Stimulated activated CD4-positive, alpha-beta T cell treated with anti-CD3 and anti-CD28 coated beads, Interleukin-1b, Interleukin-23, amount 100 ng/mL, for 1 hour (primary cell): ENCODE measurements at places on chromosomes 5 and 9.

- DNase-seq = no peak
These were observed 122.9 kb downstream of the OXCT1 start for GRCh38 chr5:41747301-41747700.

DNA sequence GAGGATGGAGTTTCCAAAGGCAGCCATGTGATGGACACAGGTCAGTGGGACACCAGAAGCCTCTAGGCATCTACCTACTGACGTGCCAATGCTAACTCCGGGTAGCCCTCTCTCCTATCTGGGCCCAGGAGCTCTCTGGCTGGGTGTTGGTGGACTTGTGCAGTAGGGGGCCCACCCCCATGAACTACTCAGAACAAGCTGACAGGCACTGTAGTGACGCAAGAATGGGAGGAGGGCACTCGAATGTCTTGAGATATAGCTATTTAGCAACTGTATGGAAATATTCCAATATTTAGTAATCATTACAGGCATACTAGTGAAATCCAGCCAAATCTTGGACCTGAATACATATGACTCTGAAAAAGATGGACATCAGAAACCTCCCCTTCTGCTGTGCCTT lies 5.7 kb upstream of the DOCK2 start:
- no peak for DNase-seq

DNA sequence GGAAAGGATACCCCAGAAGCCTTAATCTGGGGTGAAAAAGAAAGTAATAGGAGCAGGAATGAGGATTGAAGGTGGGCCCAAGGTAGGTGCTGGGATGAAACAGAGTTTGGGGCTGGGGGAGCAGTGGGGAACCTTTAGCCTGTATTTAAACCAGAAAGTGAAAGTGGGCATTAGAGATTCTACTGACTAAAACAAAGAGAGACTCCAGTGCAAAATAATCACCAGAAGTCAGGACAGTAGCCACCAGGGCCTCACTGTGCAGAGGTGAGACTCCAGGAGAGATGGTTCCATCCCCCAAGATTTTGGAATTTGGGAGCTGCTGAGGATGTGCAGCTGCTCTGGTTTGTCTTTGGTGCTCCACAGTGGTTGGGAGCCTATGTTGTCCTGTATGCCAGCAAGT lies 13.1 kb downstream of the DNAJB5 start:
- no peak for DNase-seq

- DNase-seq = no peak
These were observed 28.9 kb upstream of the PDCD1LG2 start for GRCh38 chr9:5481322-5482040.

DNA sequence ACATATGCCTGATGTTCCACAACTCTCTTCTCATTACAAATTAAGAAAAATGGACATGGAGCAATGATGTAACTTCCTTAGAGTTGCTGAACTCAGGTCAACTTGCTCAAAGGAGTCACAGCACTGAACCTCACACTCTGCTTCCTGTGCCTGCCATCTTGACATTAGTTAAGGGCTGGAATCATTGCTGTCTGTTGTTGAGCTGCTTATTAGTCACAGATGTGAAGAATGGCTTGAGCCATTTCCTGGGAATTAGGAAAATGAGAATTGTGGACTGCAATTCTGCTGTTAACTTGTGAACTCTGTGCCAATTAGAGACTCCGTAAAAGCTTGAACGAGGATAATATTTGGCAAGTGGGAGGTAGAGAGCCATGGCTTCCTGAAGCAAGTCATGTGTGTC lies 212.0 kb downstream of the ADAMTS12 start:
- no peak for DNase-seq

DNA sequence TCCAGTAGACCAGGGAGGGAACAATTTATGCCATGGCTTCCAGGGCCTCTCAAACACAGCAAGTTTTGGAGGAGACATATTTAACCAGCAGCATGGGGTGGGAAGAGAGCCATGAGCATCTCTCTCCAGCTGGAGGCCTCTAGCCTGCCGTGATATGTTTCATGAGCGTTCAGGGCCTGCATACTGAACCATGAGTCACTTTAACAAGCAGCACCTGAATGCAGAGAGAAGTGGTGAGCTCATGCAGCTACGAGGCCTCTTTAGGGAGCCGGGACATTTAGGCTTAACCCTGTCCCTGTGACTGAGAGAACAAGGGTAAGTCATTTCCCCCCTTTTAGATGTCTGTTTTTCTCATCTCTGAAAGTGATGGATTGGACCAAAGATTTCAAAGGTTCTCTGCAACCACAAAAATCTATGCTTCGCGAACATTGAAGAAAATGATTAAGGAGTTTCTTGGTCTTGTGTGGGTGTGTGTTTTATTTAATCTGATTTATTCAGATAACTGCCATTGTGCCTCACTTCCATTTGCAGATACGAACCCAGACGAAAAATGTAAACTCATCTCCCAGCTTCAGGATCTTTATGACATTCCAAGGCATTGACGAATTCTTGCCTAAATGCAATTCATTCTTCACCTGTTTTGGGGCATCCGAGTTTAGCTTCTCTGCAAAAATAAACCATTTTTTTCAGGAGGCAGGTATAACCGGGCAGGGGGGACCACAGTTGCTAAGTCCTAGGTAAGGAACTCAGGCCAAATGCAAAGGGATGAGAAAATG lies 157.0 kb downstream of the GABBR2 start:
- no peak for DNase-seq

GRCh38 chr5:132199116-132199680 lies 28.5 kb downstream of the P4HA2 start:
- no peak for DNase-seq

DNA sequence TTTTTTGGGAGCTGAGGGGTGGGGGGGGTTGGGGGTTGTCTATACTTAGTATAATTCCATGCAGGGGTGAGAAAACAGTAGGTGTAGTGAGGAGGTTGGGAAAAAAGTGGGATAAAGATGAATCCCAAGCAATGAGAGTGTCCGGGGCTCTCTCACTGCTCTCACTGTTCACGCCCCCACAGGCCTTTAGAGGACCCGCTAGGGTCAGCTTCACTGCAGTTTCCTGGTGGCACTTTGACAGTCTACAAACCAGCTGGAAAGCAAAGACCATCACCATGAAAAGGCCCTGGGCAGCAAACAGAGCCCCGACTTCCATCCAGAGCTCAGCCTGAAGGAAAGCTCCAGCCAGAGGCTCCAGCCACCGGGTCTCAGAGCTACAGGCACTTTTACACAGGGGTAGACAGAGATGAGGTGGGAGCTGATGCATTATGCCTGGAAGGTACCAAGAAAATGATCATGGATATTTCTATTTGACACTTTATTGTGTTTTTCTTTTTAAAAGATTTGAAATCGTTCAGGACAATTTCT lies 355.1 kb downstream of the ADAMTS6 start:
- DNase-seq = no peak

DNA sequence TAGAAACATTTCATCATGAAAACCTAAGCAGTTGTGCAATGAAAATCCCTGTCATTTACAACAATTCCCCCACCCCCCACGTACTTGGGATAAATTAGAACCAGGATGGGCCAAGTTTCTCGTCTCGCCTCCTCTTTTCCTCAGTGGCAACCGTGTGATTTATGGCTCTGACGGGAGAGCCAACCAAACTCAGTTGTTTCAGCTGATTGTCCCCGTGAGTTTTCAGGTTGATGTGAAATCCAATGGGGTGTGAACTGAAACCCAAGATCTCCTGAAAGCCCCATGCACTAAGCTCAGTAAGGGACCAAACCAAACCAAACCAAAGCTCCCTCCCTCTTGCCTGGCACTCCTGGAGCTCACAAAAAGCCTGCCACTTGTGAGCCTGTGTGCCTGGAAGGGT lies 138.7 kb upstream of the SLC24A2 start:
- DNase-seq = no peak

GRCh38 chr5:38582293-38582974 lies 26.0 kb upstream of the LIFR start:
- DNase-seq = no peak

DNA sequence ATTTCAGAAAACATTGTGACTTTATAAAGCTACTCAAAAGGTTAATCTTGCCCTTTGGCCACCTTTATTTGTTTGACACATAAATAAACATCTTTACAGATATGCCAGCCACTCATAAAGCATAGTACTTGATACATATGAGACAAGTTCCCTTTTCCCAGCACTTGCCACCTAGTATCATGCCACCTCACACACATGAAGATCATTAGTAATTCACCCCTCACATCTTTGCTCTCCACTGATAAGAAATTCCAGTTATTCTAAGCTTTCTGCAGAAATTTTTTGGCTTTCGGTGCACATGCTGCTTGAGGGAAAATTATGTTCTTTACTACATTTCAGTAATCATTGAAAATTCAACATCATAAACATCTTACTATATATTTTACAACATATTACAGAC lies 59.1 kb downstream of the DEPDC1B start:
- DNase-seq = no peak

GRCh38 chr9:19122490-19123042 lies 4.7 kb downstream of the PLIN2 start:
- no peak for DNase-seq

- no peak for DNase-seq
These were observed 355.5 kb downstream of the TLR4 start for GRCh38 chr9:118059484-118060278.

DNA sequence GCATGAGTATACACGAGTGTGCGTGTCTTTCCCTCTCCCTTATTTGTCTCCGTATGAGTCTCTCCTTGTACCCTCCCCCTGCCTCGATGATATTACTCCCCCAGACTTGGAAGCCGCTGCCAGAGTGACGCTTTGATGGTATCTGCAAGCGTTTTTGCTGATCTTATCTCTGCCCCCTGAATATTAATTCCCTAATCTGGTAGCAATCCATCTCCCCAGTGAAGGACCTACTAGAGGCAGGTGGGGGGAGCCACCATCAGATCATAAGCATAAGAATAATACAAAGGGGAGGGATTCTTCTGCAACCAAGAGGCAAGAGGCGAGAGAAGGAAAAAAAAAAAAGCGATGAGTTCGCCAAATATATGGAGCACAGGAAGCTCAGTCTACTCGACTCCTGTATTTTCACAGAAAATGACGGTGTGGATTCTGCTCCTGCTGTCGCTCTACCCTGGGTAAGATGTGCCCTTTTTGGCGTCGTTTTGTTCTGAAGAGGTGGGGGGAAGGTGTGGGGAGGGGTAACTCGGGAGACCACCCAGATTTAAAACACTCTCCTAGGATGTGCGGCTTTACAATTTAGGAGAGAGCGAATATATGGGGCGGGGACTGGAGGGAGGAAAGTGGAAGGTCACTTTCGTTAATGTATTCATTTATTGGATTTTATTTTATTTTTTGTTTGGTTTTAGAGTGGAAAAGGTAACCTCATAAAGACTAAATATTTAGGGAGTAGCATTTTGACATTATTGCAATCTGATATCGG lies at the start of gene GABRG2:
TSS of gene GABRG2 (plus strand) at position 119 of the 757 bp plus-strand sequence. CDS start at position 346, 227 bp downstream.
- DNase-seq = no peak

GRCh38 chr5:169875731-169876130 lies 104.6 kb downstream of the INSYN2B start:
- DNase-seq = no peak
